ENCODE measurements at places on chromosomes 13 and 19.
A peak's percentile ranks its signal among the peaks of the same experiment; 100 is the strongest.

- no peak for DNase-seq
Measured at GRCh38 chr13:40536443-40537113, 129.9 kb downstream of the FOXO1 start.

GRCh38 chr13:44089452-44089851, 209.7 kb downstream of the LACC1 start:
- DNase-seq = no peak

DNA sequence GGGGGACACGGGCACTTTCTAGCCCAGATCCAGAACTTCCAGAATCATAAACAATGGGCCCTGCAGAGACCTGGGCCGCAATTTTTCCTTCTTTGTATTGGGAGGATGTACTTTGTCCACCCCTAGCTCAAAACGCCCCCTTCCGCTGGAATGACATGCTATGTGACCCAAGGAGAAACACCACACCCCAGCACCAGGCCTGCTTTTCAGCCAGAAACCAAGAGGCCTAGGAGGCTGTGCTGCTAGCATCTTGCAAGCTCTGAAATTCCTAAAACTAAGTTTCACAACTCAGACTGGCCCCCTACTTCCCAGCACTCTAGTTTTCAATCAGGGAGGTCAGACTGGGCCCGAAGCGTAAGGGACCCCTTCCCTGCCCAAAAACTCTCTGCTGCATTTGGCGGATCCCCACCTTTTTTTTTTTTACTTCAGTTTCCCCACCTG, 538 bp downstream of the LSM4 start:
- DNase-seq = peak; percentile 55

DNA sequence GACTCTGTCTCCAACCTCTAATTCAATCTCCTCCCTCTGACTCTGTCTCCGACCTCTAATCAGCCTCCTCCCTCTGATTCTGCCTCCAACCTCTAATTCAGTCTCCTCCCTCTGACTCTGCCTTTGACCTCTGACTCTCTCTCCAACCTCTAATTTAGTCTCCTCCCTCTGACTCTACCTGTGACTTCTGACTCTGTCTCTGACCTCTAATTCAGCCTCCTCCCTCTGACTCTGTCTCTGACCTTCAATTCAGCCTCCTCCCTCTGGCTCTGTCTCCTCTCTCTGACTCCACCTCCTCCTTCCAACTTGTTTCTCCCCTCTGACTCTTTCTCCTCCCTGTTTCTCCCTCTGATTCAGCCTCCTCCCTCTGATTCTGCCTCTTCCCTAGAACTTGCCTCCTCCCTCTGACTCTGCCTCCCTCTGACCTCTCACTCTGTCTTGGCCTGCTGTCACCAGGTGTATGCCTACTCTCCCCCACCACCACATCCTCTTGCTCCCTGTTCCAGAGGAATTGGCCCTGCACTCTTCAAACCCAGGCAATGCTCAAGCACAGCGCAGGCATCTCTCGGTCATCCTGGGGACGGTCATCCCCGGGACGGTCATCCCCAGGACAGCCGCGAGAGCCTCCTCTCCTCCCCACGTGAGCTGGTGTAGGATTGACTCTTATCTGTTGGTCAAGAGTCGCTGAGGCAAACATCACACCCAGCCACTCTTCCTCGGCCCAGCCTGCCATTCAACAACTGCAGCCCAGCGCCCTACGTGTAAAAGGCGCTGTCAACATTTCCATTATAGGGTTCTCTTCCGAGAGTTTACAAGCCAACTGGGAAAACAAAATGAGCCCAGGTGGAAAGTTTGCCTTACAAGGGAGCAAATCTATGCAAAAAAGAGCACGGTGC, 60.2 kb downstream of the ZIC5 start:
- DNase-seq = no peak

- no peak for DNase-seq
Measured at GRCh38 chr13:45936621-45937020, 85.1 kb upstream of the SIAH3 start.

- DNase-seq = no peak
Measured at GRCh38 chr19:45130888-45131615, 29.7 kb downstream of the NKPD1 start.

- DNase-seq = no peak
Measured at GRCh38 chr19:16272945-16273344, 51.7 kb upstream of the KLF2 start.

DNA sequence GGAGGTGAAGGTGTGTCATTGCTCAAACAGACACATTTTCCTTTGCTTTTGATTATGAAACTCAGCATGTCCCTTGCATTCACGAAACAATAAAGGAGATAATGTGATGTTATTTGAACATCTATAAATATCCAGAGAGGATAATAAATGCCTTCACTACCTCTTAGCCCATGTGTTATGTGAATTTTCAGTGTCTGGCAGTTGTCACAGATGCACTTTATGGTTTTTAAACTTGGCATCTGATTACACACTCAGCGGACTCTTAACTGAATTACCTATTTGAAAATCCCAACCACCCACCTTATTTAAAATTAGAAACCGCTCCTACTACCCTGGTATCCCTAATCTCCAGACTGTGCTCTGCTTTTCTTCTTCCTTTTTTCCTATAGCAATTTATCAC, 254.2 kb downstream of the COG6 start:
- no peak for DNase-seq

- no peak for DNase-seq
Measured at GRCh38 chr13:88000239-88000638, 329.1 kb downstream of the SLITRK5 start.

GRCh38 chr19:7924241-7924640, 1.7 kb downstream of the CTXN1 start:
- DNase-seq = no peak

GRCh38 chr13:29294821-29295220, 300.7 kb downstream of the SLC7A1 start:
- no peak for DNase-seq

GRCh38 chr19:17183858-17184321, 31.3 kb upstream of the USE1 start:
- DNase-seq = no peak

DNA sequence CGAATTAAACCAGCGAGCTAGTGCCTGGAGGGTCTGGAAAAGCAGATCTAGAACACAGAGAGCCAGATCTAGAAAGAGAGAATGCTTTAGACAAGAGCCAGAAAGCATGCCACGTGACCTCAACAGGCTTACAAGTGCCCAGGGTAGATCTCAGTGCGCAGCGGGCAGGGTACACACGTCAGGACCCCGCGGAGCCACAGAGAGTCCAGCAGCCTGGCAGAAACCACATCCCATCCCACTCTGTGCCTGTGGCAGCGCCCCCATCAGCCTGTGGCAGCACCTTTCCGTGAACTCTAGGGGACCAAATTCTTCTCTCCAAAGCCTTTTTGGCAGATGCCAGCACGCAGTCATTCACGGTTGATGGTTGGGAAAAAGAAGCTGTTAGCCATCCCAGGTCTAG, 5.9 kb downstream of the ARHGEF1 start:
- no peak for DNase-seq

- DNase-seq = peak; percentile 7
Measured at GRCh38 chr13:25906191-25906661, 145.6 kb downstream of the SHISA2 start.

- peak; percentile 73 for DNase-seq
Measured at GRCh38 chr13:112873851-112874750, 94.9 kb upstream of the MCF2L start.

GRCh38 chr19:56838909-56839651, 1.4 kb downstream of the PEG3 start:
- DNase-seq = peak; percentile 25

DNA sequence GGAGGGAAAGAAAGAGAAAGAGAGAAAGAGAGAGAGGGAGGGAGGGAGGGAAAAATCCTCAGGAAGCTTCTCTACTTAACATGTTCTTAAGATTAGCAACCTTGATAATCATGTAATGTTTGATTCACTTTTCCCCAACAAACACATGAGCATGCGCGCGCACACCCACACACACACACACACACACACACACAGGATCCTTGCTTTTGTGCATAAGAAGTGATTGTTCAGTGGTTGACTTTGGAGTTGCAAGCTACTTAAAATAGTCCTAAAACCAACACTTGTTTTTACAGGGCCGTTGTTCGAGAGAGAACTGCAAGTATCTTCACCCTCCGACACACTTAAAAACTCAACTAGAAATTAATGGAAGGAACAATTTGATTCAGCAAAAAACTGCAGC, 100.0 kb upstream of the RAP2A start:
- no peak for DNase-seq

DNA sequence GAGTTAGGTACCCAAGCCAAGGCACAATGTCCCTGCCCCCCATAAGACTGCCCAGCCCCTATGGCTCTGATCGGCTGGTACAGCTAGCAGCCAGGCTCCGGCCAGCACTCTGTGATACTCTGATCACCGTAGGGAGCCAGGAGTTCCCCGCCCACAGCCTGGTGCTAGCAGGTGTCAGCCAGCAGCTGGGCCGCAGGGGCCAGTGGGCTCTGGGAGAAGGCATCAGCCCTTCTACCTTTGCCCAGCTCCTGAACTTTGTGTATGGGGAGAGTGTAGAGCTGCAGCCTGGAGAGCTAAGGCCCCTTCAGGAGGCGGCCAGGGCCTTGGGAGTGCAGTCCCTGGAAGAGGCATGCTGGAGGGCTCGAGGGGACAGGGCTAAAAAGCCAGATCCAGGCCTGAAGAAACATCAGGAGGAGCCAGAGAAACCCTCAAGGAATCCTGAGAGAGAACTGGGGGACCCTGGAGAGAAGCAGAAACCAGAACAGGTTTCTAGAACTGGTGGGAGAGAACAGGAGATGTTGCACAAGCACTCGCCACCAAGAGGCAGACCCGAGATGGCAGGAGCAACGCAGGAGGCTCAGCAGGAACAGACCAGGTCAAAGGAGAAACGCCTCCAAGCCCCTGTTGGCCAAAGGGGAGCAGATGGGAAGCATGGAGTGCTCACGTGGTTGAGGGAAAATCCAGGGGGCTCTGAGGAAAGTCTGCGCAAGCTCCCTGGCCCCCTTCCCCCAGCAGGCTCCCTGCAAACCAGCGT, 3.0 kb upstream of the KMT2B start:
- peak; percentile 58 for DNase-seq

- DNase-seq = no peak
Measured at GRCh38 chr13:102940143-102940542, 94.3 kb downstream of the ERCC5 start.
